CD4-positive, CD25-positive, alpha-beta regulatory T cell (primary cell): ENCODE measurements at places on chromosomes 1 and 21.

GRCh38 chr1:171805395-171806115 is 24.1 kb downstream of the METTL13 start:
- DNase-seq, result no peak

GRCh38 chr1:87902830-87903229 is 574.1 kb downstream of the LMO4 start:
- no peak for DNase-seq

GRCh38 chr1:54996359-54996868 is 2.3 kb upstream of the BSND start:
- DNase-seq, result peak; percentile 76

GRCh38 chr21:45521241-45521640 is 21.0 kb downstream of the SLC19A1 start:
- DNase-seq, result no peak

DNA sequence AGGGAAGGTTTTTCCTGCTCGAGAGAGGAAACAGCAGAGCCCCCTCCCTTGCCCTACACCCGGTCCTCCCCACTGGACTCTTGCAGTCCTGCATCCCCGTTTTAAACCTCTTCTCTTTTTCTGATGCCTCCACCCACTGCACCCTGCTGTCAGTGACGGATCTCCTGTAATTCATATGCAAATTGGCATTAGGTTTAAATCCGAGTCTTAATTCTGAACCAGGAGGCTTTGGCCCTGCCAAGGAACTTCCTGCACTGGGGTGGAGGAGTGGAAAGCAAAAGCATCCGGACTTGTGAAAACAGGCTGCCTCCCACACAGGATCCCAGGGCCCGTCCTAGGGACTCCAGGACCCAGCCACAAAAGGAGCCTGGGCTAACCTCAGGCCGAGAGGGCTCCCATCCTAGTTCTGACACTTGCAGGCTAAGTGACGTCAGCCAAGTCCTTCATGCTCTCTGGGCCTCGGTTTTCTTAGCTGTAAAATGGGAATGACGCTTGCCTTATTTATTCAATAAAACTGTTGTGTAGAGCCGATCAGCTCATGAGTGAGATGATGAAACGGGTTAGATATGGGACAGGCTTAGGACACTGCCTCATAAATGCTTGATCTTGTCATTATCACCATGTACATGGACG is 613.3 kb downstream of the AJAP1 start:
- no peak for DNase-seq

DNA sequence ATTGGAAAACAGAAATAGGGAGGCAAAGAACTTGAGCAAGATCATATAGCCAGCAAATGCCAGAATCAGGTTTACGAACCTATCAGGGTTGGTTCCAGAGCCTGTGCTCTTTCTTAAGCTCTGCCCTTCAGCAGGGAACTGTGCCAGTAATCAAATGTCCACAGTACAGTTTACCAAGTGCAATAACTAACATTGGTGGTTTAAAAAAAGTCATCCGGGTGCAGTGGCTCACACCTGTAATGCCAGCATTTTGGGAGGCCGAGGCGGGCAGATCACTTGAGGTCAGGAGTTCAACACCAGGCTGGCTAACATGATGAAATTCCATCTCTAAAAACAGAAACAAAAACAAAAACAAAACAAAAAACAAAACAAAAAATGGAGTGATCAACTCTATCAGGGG is 182.7 kb downstream of the LMX1A start:
- DNase-seq, result no peak

- DNase-seq, result no peak
These were observed at the start of gene ANKRD45 for GRCh38 chr1:173669491-173669941. Gene ANKRD45, minus strand, starts transcription at chr1:173669851. Its CDS starts 10,433 bp downstream, at chr1:173659418.

DNA sequence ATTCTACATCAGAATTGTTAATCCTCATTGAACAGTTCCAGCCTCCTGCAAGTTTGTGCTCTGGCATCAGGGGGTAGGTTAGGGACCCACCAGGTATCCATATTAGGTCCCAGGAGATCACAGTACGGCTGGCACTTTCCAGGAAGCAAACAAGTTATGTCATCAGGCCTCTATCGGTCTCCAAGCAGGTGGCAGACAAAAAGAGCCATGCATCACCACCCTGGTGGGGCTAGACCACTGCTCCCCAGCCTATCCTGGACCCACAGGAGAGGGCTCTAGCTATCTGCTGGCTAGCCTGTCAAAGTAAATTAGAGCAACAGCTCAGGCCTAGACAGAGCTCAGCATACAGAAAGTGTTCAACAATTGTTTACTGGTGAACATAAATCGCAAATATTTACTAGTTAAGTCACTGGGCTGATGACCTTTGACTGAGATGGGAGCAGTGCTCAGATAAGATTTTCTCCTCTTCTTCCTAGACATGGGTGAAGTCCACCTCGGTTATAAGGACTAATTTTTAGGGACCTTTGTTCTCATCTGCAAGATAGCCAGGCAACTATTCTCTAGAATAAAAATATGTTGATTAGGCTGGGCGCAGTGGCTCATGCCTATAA is 6.4 kb downstream of the NUAK2 start:
- no peak for DNase-seq

- no peak for DNase-seq
These were observed 212.6 kb upstream of the FAM78B start for GRCh38 chr1:166379447-166379846.

GRCh38 chr21:29053011-29053553 is 20.4 kb downstream of the CCT8 start:
- no peak for DNase-seq

DNA sequence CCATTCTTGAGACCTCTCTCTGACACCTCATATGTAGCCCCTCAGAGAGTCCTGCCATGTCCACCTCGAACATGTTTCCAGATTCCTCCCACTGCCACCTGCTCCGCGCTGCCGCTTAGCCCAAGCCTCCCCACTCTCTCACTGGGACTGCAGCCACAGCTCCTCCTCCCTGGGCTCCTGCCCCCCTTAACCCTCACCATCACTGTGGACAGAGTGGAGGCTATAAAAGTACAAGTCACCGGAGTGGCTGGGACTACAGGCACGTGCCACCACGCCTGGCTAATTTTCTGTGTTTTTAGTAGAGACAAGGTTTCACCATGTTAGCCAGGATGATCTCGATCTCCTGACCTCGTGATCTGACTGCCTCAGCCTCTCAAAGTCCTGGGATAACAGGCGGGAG is 77.0 kb downstream of the VWA5B1 start:
- DNase-seq, result no peak

- no peak for DNase-seq
These were observed 58.1 kb upstream of the C1orf146 start for GRCh38 chr1:92159593-92159992.

DNA sequence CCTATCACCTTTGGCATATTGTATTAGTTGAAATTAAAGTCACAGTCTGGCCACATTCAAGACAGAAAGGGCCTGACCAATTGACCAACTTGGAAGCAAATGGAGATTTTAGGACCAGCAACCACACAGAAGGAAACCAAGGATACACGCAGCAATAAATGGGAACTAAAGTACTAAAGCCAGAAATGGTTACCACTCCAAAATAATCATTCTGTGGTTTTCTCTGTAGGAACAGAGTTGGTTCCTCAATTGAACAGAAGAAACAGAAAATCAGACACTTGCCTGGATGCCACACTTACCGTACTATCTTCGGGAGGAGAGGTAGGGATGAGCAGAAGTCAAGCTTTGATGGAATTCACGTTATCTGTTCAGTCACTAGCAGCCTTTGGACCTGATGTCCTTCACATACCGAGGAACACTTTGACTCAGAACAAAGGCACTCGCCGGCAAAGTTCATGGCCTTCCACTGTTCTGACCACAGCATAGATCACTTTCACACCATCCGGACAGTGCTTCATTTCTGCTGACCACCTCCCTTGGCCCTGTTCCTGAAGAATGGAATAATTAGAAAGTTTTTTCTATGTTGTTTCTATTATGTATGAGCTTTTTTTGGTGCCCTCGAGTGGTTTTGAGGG is 96.9 kb downstream of the LPAR3 start:
- DNase-seq, result no peak

DNA sequence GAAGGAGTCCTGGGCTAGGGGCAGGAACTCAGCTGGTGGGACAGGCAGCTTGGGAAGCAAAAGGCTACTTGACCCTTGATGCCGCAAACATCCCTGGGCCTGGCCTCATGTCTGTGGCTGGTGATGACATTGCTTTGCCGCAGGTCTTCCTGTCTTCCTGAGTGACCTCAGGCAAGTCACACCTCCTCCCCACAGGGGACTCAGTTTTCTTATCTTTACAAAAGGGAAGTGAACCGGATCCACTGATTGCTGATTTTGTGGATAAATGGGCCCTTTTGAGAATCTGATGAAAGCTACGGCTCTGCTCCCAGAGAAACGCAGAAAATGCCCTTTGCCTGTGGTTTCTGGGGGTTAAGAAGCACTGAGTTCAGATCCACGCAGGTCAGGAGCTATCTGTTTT is 20.7 kb downstream of the PLOD1 start:
- DNase-seq, result no peak

DNA sequence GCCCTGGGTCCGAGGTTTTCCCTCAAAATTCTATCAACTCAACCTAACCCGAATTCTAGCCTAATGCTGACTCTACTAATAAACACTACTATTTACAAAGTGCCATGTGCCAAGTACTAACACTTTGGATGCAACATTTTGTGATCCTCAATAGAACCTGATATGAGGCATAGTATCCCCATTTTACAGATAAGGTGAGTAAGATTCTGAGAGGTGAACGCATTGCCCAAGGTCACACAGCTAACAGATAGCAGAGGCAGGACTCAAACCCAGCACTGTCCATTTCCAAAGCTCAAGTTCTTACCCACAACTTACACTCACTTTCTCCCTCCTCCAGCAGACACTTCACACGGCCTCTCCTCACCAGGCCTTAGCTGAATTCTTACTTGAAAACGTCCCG is 46.0 kb upstream of the LAPTM5 start:
- DNase-seq, result no peak

- no peak for DNase-seq
These were observed 153.4 kb downstream of the SIPA1L2 start for GRCh38 chr1:232476538-232476950.

DNA sequence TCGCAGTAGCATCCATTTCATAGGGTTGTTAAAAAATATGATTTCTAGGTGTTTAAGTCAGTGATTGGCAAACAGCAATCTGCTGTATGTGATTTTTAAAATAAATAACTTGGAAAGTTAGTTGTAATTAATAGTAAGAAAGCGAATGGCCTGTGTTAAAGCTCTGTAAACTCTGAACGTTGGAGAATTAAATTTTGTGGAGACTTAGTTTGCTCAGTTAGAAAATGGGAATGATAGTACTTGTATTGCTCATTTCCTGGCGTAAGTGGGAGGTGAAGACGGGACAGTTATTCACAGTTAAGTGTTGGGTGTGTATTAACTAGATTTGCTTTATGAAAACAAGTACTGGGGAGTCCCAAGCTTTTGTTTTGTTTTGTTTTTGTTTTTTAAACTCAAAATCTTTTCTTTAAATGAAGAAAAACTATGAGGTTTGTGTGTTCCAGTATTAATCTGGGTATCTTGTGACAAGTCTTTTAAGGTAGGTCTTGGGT is 995 bp downstream of the CACYBP start:
- no peak for DNase-seq

- DNase-seq, result no peak
These were observed 123.7 kb downstream of the UBE2U start for GRCh38 chr1:64327119-64327518.

- DNase-seq, result no peak
These were observed 319.4 kb downstream of the TGFB2 start for GRCh38 chr1:218664385-218665170.

GRCh38 chr1:160619742-160620277 is 27.0 kb downstream of the SLAMF1 start:
- no peak for DNase-seq

- no peak for DNase-seq
These were observed 41.0 kb upstream of the COL18A1 start for GRCh38 chr21:45363921-45364467.

GRCh38 chr1:68376441-68376840 is 73.3 kb downstream of the RPE65 start:
- DNase-seq, result no peak

DNA sequence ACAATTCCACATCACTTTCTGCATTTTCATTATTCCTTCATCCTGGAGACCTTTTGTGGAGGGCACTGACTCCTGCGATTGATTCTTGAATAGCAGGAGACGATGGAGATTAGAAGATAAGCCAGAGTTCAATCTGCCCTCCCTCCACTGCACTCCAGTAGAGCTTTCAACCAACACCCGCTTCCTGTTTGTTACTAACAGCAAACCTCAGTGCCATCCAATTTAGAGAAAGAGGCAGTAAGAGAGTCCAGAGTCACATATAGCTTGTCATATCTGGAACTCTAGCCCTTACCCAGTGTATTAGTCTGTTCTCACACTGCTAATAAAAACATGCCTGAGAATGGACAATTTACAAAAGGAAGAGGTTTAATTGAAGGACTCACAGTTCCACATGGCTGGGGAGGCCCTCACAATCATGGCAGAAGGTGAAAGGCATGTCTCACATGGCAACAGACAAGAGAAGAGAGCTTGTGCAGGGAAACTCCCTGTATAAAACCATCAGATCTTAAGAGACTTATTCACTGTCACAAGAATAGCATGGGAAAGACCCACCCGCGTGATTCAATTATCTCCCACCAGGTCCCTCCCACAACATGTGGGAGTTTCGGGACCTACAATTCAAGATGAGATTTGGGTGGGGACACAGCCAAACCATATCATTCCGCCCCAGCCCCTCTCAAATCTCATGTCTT is 55.9 kb downstream of the PCBP3 start:
- peak; percentile 2 for DNase-seq

GRCh38 chr1:224433701-224434672 is 610 bp downstream of the WDR26 start:
- peak; percentile 52 for DNase-seq

GRCh38 chr1:233668725-233669294 is 54.9 kb downstream of the KCNK1 start:
- peak; percentile 40 for DNase-seq

- DNase-seq, result no peak
These were observed 69.8 kb upstream of the BEND5 start for GRCh38 chr1:48846441-48846840.

DNA sequence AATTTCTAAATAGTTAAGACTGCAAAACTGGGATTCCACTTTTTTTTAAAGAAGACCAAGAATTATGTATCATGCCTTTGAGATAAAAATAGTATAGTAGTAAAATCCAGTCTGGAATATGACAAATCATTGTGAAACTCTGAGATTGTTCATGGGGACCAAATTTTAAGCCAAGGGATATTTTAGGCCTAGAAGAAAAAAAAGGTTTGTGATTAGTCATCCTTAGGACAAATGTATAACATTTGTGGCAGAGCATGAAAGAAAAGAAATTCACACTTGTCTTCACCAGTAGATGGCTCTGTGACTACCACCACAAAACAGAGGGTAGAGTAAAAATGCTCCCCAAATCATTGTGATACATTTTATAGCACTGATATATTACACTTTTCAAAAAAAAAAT is 226.1 kb downstream of the KCTD3 start:
- no peak for DNase-seq

DNA sequence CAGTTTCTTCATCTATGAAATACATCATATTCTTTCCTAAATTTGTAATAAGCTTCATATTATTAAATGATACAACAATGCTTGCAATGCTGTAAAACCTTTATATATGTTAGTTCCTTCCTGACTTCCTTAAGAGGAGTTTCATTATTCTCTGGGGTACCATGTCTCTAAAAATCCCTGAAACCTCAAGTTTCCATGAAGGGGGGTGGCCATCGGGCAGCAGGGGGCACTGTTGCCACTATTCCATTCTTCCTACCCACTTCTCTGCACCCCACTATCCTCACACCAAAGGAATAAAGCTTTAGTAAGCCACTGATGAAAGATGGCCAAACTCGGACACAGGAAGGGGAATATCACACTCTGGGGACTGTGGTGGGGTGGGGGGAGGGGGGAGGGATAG is 9.0 kb upstream of the DMRTB1 start:
- no peak for DNase-seq
